Activated CD8-positive, alpha-beta T cell treated with anti-CD3 and anti-CD28 coated beads for 36 hours (primary cell): ENCODE measurements at places on chromosomes 1 and 21.

DNA sequence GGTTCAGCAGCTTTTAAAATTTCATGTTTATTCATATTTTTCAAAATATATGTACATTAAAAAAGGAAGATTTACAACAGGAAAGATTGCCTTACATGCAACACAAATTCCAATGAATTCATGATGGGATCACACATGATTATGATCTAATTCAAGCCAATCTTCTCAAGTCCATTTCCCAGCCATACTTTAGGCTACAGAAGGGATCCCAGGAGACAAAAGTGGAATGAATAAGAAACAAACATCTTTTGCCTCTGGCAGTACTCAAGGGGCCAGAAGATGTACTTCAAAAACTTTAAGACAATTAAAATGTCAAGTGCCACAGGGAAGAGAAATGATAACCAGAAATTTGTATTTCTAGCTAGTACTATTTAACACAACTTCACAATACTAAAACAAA, 10.2 kb upstream of the SH2D5 start:
- H3K27ac ChIP-seq, result peak overlapping the region; percentile 38
- H3K27me3 ChIP-seq, result no peaks in the 10 kb centered on the region

GRCh38 chr1:33123266-33123665, 42.3 kb downstream of the AZIN2 start:
- H3K27me3 ChIP-seq, result no peaks in the 10 kb centered on the region
- no peak for DNase-seq
- H3K4me1 ChIP-seq, result peaks cover 13% of the 10 kb centered on the region
- peaks cover 14% of the 10 kb centered on the region for H3K36me3 ChIP-seq

DNA sequence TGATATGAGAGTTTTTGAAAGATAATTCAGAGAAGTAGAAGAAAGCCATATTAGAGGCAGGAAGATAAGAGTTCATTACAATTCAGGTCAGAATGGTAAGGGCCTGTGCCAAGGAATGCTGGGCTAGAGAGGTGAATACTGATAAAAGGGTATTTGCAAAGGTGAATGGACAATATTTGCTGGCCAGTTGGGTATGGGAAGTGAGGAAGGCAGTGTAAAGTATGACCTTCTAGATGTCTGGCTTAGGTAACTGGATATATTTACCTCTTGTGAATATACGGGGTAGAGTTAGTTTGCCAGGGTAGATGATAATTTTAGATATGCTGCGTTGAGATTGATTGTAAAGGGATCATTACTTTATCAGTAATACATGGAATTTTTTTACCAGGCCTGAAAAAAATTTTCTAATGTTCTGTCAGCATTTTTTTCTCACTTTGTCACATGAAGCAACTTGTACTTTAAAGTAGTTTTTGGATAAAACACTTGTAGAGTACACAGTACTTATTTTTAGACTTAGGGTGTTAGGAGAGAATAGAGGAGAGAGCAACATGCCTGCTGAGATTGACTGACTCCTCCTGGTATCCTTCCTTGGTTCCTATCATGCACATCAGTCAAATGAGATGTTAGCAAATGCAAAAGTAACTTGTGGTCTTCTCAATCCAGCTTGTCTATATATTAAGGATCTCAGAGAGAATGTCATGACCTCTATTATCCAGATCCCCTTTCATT, 14.1 kb downstream of the RTCA start:
- no peak overlapping the region for H3K27ac ChIP-seq
- H3K4me3 ChIP-seq, result no peak overlapping the region
- DNase-seq, result no peak
- H3K27me3 ChIP-seq, result no peaks in the 10 kb centered on the region
- H3K4me1 ChIP-seq, result peaks cover 12% of the 10 kb centered on the region

DNA sequence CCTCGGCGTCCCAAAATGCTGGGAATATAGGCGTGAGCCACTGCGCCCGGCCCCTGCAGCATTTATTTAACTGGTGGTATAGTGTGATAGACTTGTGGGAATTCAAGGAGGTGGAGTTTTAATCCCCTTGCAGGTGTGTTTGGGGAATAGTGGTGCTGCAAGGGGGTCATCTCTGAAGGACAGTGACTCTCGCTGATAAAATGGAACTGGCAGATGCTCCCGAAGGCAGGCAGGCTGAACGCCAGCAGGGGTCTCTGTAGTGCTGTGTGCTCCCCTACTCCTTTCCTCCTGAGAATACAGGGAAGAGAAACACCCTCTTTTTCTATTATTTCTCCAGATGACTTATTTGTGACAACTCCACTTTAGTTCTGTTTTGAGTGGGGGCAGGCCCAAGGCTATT, 4.0 kb downstream of the OSCP1 start:
- H3K36me3 ChIP-seq, result no peaks in the 10 kb centered on the region
- peak; percentile 45 for DNase-seq
- no peak overlapping the region for H3K4me3 ChIP-seq

GRCh38 chr1:217712925-217713597, 81.9 kb downstream of the SPATA17 start:
- DNase-seq, result no peak
- H3K27ac ChIP-seq, result no peak overlapping the region
- no peak overlapping the region for H3K4me3 ChIP-seq
- H3K4me1 ChIP-seq, result no peaks in the 10 kb centered on the region

DNA sequence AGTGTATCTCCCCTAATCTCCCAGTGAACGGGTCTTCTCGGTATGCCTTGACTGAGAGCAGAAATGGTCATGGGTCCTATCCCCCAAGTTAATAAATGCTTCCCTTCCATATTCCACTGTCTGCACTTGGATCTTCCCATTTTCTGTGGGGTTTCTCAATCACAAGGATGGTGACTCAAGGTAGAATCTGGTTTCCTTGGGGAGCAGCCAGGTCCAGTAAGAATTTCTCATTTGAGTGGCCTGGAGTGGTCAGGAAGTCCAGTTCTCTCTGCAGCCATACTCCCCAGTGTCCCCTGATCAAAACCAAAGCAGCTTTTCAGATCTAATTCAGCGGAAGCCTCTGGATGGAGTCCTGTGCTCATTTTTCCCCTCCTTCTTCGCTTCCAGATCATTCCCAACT, 14.8 kb upstream of the SLC27A3 start:
- no peak overlapping the region for H3K4me3 ChIP-seq
- no peak for DNase-seq
- no peaks in the 10 kb centered on the region for H3K4me1 ChIP-seq
- peaks cover 32% of the 10 kb centered on the region for H3K36me3 ChIP-seq
- no peak overlapping the region for H3K27ac ChIP-seq
- no peaks in the 10 kb centered on the region for H3K27me3 ChIP-seq
